ENCODE measurements at places on chromosomes 4 and X.

- no peak for DNase-seq
Measured at GRCh38 chr4:1009542-1010394, 1.7 kb upstream of the FGFRL1 start.

- no peak for DNase-seq
Measured at GRCh38 chr4:85508654-85509053, 33.7 kb downstream of the ARHGAP24 start.

DNA sequence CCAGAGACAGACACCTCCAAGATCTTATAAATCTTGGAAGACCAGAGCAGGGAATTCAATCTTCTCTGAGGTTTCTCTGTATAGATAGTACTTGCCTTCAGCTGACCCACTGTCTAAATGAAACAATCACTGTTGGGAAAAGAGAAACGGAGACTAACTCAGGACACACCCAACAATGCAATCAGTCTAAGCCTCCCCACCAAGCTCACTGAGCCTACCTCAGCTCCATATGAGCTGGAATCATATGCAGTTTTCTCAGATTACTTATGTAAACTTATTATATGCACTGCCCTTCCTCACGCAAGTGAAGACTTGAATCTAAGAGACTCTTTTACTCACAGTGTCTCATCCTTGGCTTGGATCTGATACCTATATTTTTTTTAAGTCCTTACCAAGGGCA is 110.5 kb downstream of the PCDH19 start:
- DNase-seq, result no peak

- no peak for DNase-seq
Measured at GRCh38 chrX:9670136-9670814, 95.4 kb downstream of the GPR143 start.

GRCh38 chr4:103757631-103758030 is 37.8 kb upstream of the TACR3 start:
- DNase-seq, result no peak

DNA sequence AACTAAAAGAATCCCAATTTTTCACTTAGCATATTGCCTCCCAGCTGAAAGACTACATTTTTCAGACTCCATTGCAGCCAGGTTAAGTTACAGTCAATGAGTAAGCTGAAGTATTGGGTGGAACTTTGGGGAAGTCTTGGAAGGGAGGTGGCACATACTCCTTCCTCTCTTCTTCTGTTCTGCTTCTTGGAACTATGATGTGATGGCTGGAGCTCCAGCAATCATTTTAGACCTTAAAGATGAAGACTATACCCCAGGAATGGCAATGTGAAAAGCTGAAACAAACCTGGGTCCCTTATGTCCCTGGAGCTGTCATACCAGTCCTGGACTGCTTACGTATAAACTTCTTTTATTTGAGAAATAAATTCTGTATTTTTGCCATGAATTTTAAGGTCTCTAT is 30.8 kb downstream of the SAT1 start:
- DNase-seq, result no peak

GRCh38 chrX:78957768-78958130 is 12.6 kb downstream of the P2RY10 start:
- no peak for DNase-seq

DNA sequence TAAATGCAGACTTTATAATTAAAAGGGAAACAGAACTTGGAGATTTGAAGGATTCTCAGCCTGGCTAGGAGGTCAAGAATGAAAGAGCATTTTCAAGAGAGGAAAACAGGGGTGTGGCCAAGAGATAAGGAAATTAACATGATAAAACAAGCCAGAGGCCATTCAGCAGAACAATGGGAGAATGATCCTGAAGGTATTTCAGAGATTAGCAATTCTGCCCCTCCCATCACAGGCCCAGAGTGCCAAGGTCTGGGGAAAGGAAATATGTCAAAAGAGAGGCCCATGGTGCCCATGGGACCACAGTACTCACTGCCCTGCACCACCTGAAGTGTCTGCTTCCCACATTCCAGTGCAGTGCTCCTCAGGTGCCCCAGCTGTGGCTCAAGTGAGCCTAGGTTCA is 188.5 kb upstream of the STS start:
- DNase-seq, result no peak

DNA sequence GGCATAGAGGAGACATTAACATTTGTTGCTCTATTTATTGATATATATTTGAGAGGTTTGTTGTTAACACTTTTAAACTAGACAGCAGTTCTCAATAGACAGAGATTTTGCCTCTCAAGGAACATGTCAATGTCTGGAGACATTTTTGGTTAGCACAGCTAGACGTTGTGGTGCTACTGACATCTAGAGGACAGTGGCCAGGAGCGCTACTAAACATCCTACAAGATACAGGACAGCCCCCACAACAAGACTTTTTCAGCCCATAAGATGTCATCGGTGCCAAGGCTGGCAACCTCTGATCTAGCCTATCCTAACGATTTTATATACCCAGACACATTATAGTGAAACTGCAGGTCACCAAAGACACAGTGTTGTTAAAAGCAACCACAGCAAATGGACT is 18.4 kb upstream of the CTSO start:
- no peak for DNase-seq

- DNase-seq, result no peak
Measured at GRCh38 chr4:127414951-127415606, 217.7 kb upstream of the INTU start.

- DNase-seq, result no peak
Measured at GRCh38 chrX:151228935-151229334, 52.6 kb downstream of the GPR50 start.

GRCh38 chr4:140152013-140152703 is 1.8 kb downstream of the MAML3 start:
- peak; percentile 67 for DNase-seq

DNA sequence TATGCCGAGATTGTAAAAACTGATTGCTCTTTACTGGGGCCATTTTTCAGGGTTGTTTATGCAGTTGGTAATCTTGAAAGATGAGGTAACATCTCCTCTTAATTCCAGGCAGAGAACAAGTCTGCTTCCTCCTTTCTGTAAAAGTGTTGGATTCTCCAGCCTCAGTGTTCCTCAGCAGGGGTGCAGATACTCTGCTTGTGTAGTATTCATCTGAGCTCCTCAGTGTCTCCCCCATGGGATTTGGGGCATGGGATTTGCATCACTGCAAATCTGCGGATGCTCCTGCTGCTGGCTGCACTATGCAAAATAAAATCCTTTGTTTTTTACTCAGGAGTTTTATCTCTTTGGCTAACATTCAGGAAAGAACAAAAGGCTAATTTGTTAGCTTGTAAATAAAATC is 104.9 kb upstream of the ATP8A1 start:
- no peak for DNase-seq

DNA sequence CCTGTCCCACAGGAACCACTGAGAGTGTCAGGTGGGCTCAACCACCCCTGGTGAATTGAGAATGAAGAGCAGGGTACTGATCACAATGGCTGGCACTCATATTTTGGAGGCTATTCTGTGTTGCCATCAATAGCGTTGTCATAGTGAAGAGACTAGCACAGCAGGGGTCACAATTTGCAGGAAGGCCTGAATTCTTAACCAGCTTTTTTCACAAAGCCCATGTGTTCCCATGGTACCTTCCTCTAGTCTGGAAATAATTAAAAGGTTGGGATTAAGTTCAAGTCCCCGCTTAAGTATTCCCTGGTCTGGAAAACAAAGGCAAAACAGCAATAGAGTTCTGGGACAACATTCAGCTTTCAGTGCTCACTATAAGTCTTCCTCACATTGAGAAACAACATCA is 1051.7 kb downstream of the C4orf33 start:
- DNase-seq, result no peak

DNA sequence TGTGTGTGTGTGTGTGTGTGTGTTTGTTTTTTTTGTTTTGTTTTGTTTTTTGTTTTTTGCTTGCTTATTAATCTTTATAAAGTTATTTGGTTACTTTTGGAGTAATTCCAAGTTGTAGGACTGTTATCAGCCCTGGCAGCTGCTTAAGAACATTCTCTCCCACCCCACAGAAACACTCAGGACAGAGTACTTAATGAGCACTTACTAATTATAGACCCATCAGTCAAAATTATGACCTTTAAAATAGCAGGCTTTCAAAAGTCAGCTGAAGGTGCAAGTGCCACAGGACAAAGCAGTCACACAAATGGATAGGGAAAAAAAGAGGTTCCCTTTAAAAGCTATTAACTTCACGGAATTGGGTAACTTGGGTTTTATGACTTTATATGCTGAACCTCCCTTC is 69.0 kb downstream of the BEND2 start:
- DNase-seq, result no peak

GRCh38 chrX:22059775-22060174 is 27.6 kb downstream of the PHEX start:
- no peak for DNase-seq

DNA sequence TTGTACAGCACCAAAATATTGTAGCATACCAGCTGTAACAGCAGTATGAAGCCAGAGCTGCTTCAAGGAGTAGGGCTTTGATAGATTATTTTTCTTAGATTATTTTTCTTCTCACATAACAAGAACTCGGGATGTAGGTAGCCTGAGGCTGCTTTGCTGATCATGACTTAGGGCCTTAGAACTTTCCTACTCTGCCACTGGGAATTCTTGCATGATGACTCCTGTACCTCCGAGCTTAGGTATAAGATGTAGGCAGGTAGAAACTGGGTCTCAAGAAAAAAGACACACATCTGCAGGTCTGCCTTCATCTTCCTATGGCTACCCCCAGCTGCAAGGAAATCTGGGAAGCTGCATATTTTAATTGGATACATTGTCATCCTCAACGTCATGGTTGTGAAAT is 115.9 kb upstream of the PNPLA4 start:
- DNase-seq, result no peak

DNA sequence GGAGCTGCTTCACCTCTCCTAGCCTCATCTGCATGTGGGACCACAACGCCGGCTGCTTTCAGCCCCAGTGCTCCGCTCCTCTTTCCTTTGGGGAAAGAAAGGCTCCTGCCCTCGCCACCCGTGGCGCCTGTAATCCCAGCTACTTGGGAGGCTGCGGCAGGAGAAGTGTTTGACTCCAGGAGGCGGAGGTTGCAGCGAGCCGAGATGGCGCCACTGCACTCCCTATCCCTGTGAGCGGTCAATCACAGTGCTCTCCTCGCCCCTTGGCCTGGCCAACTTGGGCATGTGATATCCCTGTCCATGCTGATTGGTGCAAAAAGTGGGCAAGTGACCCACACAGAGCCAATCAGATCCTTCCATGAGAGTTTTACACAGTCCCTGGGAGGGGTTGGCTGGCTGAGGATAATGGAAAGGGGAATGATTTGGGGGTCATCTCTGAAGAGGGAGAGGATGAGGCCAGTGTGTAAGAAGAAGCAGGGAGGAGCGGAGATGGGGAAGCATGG is 56.2 kb downstream of the WFS1 start:
- no peak for DNase-seq

DNA sequence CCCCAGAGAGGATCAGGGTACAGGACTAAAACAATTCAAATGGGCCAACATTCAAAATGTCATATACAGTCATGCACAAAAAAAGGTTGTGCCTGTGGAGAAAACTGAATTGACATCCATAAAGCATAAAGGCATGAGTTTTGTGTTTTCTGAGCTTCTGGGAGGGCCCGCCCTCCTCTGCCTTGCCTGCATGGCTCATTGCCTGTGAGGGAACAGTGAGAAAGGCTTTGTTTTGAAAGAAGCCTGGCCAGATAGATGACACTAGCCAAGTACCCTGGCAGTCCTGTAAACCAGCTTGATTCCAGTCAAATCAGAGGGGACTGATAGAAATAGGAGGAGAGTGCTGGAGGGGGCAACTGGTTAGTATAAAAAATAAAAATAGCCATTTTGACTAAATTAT is 194.3 kb downstream of the KIT start:
- no peak for DNase-seq

GRCh38 chr4:108644237-108644636 is 6.2 kb upstream of the OSTC start:
- DNase-seq, result no peak

DNA sequence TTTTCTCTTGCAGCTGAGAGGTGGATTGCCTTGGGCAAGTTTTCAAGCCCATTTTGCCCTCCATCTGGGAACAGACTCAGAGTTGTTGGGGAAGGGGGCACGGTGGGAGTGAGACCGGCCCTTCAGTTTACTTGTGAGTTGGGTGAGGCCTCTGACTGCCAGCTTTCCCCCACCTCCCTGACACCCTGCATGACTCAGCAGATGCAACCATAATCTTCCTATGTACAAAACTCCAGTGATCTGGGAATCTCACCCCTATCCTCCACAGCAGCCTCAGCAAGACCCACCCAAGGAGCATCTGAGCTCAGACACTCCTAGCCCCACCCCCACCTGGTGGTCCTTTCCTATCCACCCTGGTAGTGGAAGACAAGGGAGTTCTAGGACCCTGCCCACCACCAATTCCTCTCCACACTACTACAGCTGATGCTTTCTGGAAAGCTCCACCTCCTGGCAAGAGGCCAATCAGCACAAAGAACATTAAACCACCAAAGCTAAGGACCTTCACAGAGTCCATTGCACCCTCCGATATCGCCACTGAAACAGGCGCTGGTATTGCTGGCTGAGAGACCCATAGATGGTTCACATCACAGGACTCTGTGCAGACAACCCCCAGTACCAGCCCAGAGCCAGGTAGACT is 99.4 kb upstream of the STK26 start:
- no peak for DNase-seq

DNA sequence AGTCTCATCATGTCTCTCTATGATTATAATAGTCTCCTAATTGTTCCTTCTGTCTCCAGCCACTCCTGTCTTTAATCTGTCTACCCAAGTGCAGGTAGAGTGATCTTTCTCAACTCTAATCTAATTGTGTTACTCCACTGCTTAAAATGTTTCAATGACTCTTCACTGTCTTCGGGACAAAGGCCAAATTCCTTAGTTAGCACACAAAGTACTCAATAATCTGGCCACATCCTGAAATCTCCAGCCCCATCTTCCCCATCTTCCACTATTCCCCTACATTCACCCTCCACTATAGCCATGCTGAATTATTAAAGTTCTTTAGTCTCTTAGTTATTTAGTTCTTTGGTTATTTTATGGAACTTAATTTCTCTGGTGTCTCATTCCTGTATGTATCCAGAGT is 353.3 kb downstream of the OPHN1 start:
- no peak for DNase-seq

- DNase-seq, result no peak
Measured at GRCh38 chr4:125135652-125136051, 179.1 kb upstream of the FAT4 start.

DNA sequence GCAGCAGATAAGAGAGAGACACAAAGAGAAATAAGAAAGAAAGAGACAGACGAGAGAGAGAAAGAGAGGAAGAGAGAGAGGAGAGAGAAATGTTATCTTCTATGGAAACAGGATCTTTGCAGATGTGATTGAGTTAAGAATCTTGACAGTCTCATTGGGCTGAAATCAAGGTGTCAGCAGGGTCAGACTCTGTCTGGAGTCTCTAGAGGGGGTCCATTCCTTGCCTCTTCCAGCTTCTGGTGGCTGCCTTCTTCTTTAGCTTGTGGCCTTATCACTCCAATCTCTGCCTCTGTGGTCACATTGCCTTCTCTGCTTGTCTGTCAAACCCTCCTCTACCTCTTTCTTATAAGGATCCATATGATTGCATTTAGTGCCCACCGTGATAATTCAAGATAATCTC is 21.8 kb upstream of the GRPR start:
- no peak for DNase-seq

GRCh38 chr4:186642530-186642929 is 81.1 kb downstream of the FAT1 start:
- no peak for DNase-seq
